RPMI7951 (cell line): ENCODE measurements at places on chromosomes 5 and 9.

GRCh38 chr5:79202076-79202475, 33.9 kb upstream of the JMY start:
- peak; percentile 18 for DNase-seq

DNA sequence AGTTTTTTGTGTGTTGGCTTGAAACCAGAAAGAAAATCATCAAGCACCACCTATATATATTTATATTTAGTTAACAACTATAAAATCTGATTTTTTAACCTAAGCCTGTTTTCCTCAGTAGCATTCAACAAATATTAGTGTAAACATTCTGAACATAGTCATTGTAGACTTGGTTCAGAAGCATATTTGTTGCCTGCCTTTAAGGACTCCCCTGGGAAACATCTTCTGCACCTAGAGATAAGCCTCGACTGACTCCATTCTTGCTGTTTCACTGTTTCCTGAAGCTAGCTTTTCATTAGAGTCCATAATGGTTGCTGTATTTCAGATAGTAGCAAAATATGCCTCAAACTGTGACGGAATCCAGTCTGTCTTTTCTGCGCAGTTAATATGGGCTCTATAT, 123.5 kb downstream of the TRIO start:
- DNase-seq: no peak

GRCh38 chr5:149610589-149611255, 29.4 kb downstream of the ARHGEF37 start:
- DNase-seq: no peak

DNA sequence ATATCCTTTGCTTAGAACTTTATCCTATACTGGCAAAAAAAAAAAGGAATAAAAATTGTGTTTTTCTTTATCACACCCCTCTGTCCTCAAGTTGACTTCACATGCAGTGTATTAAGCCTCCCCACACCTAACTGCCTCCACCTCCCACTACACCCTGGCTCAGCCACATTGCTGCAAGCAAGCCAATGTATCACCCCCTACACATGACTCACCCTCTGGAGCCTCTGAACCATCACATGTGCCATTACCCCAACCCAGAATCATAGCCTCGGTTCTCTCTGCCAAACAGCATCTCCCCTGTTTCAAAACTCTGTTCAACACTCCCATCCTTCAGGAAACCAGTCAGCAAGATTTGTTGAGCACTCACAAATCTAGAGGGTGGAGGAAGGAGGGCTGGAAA, 209.0 kb downstream of the CWC27 start:
- peak; percentile 31 for DNase-seq

DNA sequence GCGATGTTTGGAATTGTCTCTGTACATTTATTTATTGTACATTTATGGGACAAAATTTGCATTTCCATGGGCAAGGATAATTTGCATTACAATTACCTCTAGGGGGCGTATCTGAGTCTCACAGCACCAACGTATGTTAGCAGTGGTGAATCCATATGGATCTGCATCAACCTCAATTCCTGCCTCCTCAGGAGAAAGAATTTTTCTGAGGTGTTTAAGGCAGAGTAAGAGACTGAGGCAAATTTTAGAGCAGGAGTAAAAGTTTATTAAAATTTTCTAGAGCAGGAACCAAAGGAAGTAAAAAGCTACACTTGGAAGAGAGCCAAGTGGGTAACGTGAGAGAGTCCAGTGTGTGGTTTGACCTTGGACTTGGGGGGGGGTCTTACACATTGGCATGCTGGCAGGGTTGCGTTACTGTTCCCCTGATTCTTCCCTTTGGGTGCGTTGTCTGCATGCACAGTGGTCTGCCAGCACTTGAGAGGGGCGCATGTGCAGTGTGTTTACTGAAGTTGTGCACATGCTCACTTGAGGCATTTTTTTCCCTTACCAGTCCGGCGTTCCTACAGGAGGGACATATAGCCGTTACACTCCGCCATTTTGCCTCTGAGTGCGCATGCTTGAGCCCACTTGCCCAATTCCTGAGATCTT, 21.0 kb upstream of the RAB14 start:
- DNase-seq: peak; percentile 61

DNA sequence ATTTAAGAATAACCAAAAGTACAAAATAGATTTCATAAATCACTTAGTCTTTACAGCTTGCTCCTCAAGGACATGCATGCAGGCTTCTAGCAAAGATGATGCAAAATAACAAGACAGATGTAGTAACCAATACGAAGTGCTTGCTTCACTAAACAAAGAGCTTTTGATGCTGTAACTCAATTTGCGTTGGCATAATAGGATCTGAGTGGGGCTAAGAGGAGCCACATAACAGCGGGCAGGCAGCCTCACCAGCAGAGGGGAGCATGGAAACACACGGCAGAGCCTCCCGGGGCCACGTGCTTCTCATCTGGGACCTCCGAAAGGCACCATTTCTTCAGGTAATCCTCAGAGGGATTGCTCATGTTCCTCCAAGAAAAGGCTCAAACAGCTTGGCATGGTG, 139.7 kb downstream of the C5orf15 start:
- DNase-seq: no peak

DNA sequence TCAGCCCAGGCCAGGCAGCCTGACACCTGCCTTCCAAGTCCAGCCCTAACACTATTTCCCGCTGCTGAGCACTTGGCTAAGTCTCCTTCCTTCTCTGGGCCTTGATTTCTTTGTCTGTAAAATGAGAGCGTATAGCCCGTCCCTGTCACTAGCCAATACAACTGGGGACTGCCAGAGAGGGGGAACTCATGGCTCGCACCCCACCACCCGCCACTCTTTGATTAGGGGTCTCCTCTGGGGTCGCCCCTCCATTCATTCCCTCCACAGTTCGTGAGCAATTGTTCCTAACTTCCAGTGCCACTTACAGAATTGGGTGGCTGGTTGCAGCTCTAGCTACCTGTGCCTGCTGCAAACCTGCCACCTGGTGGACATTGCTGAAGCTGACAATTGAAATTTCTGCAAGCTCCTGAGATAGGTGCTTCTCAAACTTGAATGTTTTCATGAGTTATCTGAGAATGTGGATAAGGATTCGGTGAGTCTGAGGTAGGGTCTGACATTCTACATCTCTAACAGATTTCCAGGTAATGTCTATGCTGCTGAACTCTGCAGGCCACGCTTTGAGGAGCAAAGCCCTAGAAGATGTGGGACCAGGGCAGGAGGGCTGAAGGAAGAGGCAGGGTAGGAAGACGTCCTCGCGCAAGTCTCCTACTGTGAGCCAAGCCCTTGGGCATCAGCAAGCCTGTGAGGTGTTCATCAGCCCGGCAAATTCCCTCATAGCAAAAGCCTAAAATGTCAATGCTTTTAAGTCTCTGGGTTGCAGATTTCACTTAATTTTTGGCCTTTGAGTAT, 13.3 kb upstream of the RECK start:
- DNase-seq: peak; percentile 55

DNA sequence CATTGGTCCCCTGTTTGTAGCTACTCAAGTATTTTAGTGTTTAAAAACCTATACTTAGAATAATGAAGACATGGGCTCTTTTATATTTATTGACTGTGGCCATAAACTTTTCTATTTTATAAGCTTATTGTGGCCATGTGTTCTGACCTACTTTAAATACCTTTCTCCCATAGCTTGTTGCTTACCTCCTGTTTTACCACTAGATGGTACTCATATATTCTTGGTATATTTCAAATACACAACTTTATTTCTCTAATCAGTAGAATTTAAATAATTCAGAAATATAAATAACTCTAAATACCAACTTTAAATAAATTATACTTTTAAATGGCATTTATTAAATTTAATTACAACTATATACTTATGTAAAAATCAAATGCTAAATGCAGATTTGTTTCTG, 498.0 kb downstream of the PRDM9 start:
- DNase-seq: no peak

DNA sequence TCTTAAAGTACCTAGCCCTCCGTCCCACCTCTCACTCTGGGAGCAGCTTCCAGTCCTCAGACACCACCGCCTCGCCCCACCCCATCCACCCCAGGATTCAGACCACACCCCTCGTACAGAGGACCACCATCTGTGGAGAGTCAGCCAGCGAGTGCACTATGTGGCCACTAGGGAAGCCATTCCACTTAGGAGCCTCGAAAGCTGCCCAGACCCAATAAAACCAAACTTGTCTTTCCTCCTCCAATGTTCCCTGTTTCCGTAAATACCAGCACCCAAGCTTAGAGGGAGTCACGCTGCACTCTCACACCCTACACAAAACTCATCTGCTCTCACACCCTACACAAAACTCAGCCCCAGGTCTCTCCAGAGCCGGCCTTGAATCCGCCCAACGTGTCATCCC, 1.9 kb downstream of the GCNT4 start:
- DNase-seq: peak; percentile 36

GRCh38 chr5:143976055-143976454, 164.1 kb downstream of the HMHB1 start:
- no peak for DNase-seq

DNA sequence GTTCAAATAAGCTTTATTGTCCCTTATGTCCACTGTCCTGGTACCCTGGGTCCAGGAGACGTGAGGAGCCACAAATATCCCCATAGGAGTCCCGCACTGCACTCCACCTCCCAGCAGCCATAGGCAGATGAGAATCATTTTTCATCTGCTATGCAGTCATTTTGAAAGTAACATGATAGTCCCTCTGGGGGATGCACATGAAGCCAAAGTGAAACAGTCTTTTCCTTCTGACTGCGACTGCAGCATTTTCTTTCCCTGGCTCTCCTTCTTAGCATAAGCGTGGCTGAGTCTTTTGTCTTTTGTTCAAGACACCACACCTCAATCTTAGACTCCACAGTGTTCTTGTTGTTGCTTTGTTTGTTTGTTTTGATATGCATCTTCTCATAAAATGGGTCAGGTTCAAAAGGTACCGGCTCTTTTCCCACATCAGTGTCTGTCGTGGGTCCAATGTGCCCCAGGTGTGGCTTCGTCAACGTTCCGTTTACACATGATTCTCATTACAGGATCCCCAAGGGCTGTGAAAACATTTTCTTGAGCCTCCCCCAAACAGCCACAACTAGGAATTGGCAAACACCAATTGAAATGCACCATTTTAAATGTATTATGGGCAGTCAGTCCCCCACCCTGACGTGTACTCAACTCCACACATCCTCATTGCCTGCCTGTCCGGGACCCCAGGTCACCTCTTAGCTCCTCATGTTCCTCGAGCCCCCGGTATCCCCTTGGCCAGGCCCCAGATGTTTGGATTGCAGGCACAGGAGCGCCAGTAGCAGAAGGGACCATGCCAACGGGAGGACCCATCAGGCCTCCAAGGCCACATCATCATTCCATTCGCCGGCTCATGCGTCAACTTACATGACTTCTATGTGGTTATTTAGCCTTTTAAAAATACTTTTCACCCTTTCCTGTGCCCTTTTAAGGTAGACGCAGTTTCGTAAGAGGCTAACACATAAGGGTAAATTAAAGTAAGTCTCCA, 237.8 kb upstream of the DAPK1 start:
- DNase-seq: no peak

DNA sequence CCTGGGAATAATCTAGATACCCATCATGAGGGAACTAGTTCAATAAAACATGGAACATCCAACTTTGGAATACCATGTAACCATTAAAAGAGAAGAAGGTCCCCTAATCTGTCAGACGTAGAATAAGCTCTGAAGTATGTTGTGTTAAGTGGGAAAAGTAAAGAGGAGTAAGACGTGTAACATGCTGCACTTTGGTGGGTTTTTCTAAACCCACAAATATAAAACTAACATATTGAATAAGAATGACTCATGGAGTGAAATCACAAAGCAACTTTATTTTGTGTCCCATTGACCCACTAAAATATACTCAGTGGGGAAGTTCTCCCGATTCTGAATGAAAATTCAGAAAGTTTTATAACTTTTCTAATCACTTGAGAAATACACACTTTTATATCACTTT, 67.9 kb upstream of the PIK3R1 start:
- DNase-seq: no peak

DNA sequence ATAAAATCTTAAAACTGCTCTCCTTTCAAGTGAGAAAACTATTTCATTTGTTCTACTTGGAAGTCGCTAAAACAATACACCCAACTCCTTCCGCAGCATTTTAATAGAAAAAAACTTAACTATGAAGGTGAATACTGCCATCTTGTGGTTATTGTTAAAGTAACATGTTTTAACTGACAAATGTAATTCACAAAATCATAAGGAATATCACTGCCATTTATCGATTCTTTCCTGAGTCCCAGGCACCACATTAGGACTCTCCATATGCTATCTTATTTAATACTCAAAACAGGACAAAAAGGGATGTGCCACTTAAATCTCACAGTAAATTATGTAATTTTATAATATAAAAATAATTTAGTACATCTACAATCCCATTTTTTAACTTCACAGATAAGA, 130.5 kb upstream of the ITGA1 start:
- DNase-seq: peak; percentile 48

DNA sequence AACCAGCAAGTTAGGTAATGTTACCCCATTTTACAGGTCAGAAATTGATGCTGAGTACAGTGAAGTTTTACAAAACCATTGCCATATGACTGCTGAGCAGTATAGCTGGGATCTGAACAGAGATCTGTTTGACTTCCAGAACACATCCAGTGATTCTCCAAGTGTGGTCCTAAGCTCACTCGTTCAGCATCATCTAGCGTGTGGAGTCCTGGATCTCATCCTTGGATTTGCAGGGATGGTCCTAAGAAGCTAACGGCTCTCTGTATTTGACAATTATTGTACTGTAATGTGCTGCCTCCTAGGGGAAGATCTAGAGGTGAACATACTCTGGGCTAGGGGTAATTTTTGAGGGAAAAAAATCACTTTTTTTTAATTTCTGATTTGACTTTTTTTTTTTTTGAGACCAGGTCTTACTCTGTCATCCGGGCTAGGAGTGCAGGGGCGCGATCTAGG, 1.4 kb downstream of the SLC26A2 start:
- DNase-seq: peak; percentile 67

GRCh38 chr5:149024943-149025342, 37.9 kb downstream of the SH3TC2 start:
- DNase-seq: no peak

DNA sequence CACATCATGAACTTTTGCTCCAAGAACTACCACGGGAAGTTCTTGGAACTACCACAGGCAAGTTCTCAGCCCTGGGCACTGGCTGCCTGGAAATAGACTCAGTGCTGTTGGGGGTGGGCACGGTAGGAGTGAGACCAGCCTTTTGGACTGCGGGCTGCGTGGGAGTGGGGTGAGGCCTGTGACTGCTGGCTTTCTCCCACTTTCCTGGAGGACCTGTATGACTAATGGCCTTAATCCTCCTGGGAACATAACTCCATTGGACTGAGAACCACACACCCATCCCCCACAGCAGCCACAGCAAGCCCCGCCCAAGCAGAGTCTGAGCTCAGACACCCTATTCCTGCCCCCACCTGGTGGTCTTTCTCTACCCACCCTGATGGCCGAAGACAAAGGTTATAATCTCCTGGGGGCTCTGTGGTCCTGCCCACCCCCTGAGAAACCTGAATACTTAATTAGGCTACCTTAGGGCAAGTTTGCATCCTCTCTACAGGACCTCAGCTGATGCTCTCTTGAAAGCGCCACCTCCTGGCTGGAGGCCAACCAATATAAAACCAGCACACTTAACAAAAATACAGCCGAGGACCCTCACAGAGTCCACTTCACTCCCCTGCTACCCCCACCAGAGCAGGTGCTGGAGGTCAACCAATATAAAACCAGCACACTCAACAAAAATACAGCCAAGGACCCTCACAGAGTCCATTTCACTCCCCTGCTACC, 112.6 kb downstream of the CACNA1B start:
- peak; percentile 18 for DNase-seq
